ENCODE measurements at places on chromosomes 1 and 21. TPM values are rescaled to one million over a fixed set of nuclear protein-coding genes. Genes with fewer than 3 reads are reported as not detected.
A peak's percentile ranks its signal among the peaks of the same experiment; 100 is the strongest.

GRCh38 chr1:202968895-202969295 lies 1.8 kb upstream of the CYB5R1 start:
- DNase-seq, result peak; percentile 71

GRCh38 chr1:66156144-66156543 lies 363.4 kb downstream of the PDE4B start:
- no peak for DNase-seq

Gene CGN
- total RNA-seq, result 0.06 TPM

Gene PLA2G5
- total RNA-seq, result not detected

GRCh38 chr21:41846033-41846317 lies 33.2 kb downstream of the PRDM15 start:
- DNase-seq, result no peak

- no peak for DNase-seq
These were observed 94.9 kb downstream of the MRPL37 start for GRCh38 chr1:54294887-54295286.

GRCh38 chr1:236204656-236205055 lies 62.3 kb downstream of the GPR137B start:
- DNase-seq, result peak; percentile 7

GRCh38 chr1:53367503-53368313 lies 39.8 kb upstream of the LRP8 start:
- DNase-seq, result no peak

DNA sequence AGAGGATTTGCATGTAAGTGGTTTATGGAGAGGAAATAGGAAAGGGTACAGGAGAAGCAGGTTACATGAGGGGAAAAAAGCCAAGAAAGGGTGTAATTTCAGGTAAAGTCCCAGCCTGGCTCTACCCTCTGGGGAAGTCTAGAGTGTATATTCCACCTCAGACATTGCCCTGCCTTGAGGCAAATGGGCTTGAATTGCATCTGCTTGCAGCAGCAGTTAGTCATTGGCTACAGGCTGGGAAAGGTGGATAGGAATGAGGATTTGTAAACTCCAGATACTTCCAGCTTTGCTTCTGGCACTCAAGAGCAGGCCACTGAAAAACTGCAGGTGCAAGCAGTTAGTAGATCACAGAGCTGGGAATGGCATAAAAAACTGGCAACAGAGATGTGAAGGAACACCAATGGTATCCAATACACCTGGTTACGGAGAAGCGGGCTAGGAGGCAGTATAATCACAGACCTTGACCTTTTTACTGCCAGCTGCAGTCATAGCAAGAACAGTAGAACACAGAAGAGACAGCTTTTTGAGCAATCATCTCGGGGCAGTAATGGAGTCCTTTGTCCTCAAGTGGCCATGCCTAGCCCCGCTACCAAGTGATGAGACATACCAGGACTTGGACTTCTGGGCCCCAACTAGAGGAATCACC lies 226.9 kb upstream of the NRIP1 start:
- no peak for DNase-seq

GRCh38 chr1:178932552-178932906 lies 61.7 kb upstream of the ANGPTL1 start:
- DNase-seq, result no peak

DNA sequence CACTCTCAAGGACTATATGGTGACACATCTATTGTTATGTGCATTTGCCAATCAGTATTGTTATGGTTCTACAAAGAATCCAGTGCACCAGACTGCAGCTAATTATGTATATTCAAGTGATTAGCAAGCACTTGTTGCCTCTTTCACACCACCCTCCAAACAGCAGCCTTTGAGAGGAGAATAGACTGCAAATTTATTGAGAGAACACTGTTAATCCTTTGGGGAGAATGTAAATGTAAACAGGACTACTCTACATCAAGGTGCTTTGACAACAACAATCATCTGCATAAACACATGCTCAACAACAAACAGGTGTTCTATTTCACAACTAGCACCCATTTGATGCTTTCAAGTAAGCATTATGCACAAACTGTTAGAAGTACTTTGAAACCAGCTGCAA lies 117.4 kb downstream of the AKT3 start:
- no peak for DNase-seq

GRCh38 chr1:224106568-224107281 lies 7.2 kb upstream of the FBXO28 start:
- peak; percentile 62 for DNase-seq

GRCh38 chr1:110952031-110952430 lies 11.7 kb downstream of the LRIF1 start:
- no peak for DNase-seq

DNA sequence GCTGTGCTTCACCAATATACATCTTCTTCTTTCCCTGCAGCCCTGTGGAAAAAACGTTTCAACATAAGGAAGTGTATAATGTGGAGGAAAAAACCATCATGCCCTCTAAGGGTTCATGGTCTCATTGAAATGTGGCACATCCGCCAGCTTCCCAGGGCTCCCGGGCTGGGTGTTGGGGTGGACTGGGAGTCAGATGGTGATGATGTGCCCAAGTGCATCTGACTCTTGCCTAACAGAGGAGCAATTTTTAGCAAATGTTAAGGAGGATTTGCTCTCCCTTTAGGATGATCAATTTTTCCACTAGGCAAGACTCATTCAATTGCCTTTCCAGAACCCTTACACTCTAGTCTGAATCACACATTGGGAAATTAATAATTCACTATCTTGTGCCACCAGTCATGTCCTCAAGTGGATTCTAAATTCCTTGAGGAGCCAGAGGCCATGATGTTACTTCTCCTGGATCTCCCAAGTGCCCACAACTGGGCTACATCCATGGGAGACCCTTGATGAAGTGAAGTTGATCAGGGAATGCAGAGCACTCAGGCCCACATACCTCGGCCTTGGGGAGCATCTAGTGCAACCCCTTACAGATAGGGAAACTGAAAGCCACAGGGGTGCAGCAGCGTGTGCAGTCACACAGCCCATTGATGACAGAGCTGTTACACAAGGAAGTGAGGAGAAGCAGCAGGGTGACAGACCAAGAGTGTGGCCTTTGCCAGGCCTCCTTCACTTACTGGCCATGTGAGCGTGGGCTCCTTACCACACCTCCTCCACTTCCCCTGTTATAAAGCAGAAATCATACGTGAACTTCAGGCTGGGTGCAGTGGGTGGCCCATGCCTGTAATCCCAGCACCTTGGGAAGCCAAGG lies 100.0 kb upstream of the SLC44A3 start:
- no peak for DNase-seq

Gene OR2T33
- total RNA-seq, result not detected

Gene IVL
- not detected for total RNA-seq

Gene CD247
- total RNA-seq, result not detected

DNA sequence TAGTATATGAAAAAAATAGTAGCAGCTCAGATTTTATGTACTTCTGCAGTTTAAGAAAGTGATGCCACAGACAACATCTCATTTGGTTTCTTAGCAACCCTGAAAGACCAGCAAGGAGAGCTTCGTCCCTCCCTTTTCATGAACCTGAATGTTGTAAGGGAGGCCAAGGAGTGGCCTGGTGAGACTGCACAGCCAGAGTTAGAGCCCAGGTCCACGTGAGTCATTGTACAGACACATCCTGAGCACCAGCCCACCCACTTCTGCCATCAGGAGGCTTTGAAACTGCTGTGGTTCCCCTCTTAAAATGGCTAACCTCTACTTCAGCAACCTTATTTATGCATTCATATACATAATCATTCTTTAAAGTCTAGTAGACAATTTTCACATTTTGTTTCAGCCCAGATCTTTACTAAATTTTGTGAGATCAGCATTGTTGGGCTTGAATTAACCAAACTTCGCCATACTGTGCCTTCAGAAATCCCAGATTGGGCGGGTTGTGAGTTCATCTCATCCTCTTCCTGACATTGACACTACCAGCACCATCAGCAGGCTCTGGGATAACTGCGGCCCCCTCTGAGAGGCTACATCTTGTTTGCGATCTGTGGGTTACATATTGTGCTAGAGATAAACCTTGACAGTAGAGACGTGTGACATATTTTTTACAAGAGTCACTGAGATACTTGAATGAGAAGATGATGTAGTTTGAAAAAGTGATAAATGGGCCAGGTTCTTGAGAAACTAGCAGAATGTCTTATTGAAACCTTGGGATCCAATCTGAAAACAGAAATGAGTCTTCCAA lies 106.7 kb downstream of the CAMTA1 start:
- peak; percentile 19 for DNase-seq

GRCh38 chr1:157274698-157275534 lies 136.7 kb upstream of the ETV3 start:
- peak; percentile 46 for DNase-seq

DNA sequence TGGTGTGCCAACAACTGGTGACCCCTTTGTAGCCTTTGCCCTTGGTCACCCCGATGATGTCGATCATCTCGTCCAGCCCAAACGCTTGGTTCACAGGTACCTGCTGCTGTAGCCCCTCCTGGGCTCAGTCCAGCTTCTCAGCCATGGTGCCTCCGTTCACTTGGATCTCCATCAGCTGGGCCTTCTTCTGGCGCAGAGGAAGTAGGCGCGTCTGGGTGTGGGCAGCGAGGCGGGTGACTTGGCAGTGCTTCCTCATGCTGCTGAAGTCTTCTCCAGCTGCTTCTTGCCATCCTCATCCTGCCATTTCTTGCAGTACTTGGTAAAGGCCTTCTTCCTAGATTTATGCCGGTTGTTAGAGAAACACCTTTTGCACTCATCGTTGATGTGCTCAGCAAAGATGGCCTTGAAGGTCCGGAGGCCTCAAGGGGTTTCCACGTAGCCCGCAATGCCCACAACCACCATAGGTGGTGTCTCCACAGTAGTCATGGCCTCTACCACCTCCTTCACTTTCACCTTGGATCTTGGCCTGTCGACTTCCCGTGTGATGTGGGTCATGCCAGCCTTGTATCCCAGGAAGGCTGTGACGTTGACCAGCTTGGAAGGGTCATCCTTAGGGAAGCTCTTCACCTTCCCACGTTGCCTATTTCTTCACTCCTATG lies 13.0 kb downstream of the DOP1B start:
- DNase-seq, result no peak

- no peak for DNase-seq
These were observed 252.1 kb upstream of the SGIP1 start for GRCh38 chr1:66281808-66282207.
